Activated CD8-positive, alpha-beta memory T cell treated with anti-CD3 and anti-CD28 coated beads for 4 hours (primary cell): ENCODE measurements at places on chromosomes 5 and 9.

DNA sequence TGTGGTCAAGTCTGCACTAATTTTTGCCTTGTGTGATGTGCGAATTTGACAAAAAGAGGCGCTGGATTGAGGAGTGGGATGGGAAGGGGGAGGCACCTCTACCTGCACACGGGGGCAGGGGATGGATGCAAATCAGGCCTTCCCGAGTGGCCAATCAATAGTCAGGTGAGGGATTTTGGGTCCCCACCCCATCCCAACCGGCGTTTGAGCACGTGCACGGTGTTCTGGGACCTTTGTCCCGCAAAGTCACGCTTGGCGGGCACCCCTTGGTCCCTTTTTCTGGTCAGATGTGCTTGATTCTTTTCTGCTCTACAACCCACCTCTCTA is 685 bp upstream of the ADAMTS19 start:
- no peak for DNase-seq

GRCh38 chr5:55154873-55155272 is 5.1 kb upstream of the GPX8 start:
- no peak for DNase-seq

DNA sequence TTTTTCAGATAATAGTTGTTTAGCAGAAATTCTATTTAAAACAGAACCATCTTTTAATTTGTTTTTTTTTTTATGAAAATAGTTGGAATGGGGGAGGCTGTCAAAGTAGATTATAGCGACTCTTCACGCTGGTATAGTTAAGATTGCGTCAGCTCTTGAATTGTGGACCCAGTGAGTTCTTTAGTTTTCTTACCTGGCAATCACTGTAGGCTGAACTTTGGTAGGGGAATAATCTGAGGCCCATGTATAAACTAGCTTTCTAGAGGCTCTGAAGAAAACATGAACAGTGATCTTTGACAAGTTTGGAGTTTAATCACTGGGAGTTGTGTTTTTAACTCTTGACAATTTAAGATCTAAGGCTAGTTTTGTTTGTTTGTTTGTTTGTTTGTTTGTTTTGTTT is 80.8 kb downstream of the CD180 start:
- no peak for DNase-seq

GRCh38 chr5:177474846-177475562 is 1.6 kb upstream of the DBN1 start:
- DNase-seq = no peak

- no peak for DNase-seq
Measured at GRCh38 chr5:32842813-32843530, 131.9 kb downstream of the NPR3 start.

DNA sequence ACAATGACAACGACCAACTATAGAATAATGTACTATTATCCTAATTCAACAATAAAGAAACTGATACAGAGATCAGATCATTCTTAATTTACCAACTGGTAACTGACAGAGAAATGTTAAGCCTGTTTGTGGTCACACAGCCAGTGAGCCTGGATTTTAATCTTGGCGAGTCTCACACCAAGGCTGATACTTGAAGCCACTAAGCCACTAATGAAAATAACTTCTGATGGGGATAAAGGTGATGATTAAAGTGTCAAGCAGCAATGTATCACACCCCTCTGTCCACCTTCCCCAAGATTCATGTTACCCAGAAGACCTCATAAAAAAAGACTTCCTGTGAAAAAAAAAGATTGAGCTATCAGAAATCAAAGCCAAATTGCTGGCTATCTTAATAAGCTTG is 350.5 kb downstream of the SPOCK1 start:
- no peak for DNase-seq

DNA sequence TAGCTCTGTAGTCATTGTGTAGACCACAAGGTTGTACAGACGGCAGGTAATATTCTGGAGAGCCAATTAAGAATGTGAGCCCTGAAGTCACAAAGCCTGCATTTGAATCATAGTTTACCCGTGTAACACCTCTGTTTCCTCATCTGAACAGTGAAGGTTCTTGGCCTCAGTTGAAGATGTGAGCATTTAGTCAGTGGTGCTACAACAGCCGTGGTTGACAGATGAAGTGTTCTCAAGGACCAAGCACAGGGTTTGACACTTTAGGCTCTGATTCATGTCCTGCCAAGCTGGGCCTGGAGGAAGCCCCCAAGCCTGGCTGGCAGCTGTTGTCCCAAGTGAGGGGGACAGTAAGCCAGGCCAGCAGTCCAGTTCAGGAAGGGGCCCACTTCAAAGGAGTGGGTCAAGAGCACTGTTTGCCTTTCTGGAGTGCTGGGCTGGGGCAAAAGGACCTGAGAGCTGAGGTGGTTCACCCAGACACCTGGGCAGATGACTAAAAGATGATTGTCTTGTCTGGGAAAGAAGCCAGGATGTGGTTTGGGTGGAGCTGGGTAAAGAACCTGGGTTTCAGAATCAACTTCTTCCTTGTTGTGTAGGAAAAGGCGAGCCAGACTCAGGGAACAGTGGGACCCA is 20.7 kb downstream of the FAXDC2 start:
- no peak for DNase-seq
